ENCODE measurements at places on chromosomes 1 and 21. TPM values are rescaled to one million over a fixed set of nuclear protein-coding genes. Genes with fewer than 3 reads are reported as not detected.

The PRAMEF33 gene
- total RNA-seq = not detected

The SPRR5 gene
- total RNA-seq = not detected

The NTRK1 gene
- total RNA-seq = not detected

The LRRC53 gene
- total RNA-seq = not detected

The WDR64 gene
- 1.2 TPM for total RNA-seq

The ZSWIM5 gene
- under 0.01 TPM for total RNA-seq

The STUM gene
- not detected for total RNA-seq

The CLCA1 gene
- total RNA-seq = not detected

The PPFIA4 gene
- total RNA-seq = 3.5 TPM

The ANGPTL1 gene
- total RNA-seq = not detected

The FAM76A gene
- total RNA-seq = 10.7 TPM

The GJB3 gene
- total RNA-seq = 178 TPM

The MFAP2 gene
- 132 TPM for total RNA-seq

The DIO1 gene
- total RNA-seq = not detected

The EPS8L3 gene
- total RNA-seq = not detected

The PROX1 gene
- 0.79 TPM for total RNA-seq

The GJA9 gene
- total RNA-seq = 0.11 TPM

The WLS gene
- total RNA-seq = 18.7 TPM

The CNR2 gene
- total RNA-seq = not detected

The ARTN gene
- total RNA-seq = not detected

The FOXO6 gene
- total RNA-seq = 0.11 TPM

The TIPRL gene
- 47.6 TPM for total RNA-seq

The ST6GALNAC3 gene
- 42.8 TPM for total RNA-seq

The NBPF8 gene
- total RNA-seq = 7.0 TPM

The GNG12 gene
- 99.9 TPM for total RNA-seq

The ARMH1 gene
- 0.22 TPM for total RNA-seq

The ADAM30 gene
- total RNA-seq = not detected

The DYNLT4 gene
- not detected for total RNA-seq

The S100A7 gene
- total RNA-seq = not detected
